ENCODE measurements at places on chromosomes 7 and 10.

DNA sequence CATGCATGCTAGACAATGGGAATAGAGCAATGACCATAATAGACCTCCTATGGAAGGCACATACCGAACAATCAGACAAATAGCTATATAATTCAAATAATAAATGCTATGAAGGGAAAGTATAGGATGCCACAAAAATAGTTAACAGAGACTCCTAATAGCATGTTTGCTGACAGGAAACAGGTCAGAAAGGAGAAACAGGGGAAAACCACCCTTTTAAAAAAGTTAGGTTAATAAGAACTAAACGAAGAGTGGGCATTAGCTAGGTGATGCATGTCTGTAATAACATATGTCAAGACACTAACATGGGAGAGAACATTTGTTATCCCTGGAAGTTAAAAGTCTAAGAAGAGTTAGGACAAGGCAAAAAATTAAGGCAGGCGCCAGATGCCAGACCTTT is 58.9 kb downstream of the ABI1 start:
- no peak for DNase-seq
- H3K4me3 ChIP-seq: no peak overlapping the region
- H3K27ac ChIP-seq: no peak overlapping the region
- no peaks in the 10 kb centered on the region for H3K36me3 ChIP-seq
- H3K27me3 ChIP-seq: no peaks in the 10 kb centered on the region

GRCh38 chr10:89516149-89516832 is 19.1 kb downstream of the SLC16A12 start:
- peaks cover 18% of the 10 kb centered on the region for H3K27me3 ChIP-seq
- H3K4me1 ChIP-seq: no peaks in the 10 kb centered on the region
- H3K36me3 ChIP-seq: no peaks in the 10 kb centered on the region
- no peak for DNase-seq
- no peak overlapping the region for H3K27ac ChIP-seq

- H3K27me3 ChIP-seq: no peaks in the 10 kb centered on the region
- DNase-seq: no peak
- H3K36me3 ChIP-seq: no peaks in the 10 kb centered on the region
- no peak overlapping the region for H3K4me3 ChIP-seq
Observed at GRCh38 chr7:40733114-40733513, 598.3 kb downstream of the SUGCT start.

GRCh38 chr7:46191776-46192175 is 270.7 kb upstream of the IGFBP3 start:
- H3K36me3 ChIP-seq: no peaks in the 10 kb centered on the region
- H3K4me1 ChIP-seq: no peaks in the 10 kb centered on the region
- H3K4me3 ChIP-seq: no peak overlapping the region

GRCh38 chr10:12048547-12048946 is 5.9 kb upstream of the UPF2 start:
- DNase-seq: no peak
- H3K27ac ChIP-seq: no peak overlapping the region
- H3K27me3 ChIP-seq: no peaks in the 10 kb centered on the region
- no peaks in the 10 kb centered on the region for H3K36me3 ChIP-seq

DNA sequence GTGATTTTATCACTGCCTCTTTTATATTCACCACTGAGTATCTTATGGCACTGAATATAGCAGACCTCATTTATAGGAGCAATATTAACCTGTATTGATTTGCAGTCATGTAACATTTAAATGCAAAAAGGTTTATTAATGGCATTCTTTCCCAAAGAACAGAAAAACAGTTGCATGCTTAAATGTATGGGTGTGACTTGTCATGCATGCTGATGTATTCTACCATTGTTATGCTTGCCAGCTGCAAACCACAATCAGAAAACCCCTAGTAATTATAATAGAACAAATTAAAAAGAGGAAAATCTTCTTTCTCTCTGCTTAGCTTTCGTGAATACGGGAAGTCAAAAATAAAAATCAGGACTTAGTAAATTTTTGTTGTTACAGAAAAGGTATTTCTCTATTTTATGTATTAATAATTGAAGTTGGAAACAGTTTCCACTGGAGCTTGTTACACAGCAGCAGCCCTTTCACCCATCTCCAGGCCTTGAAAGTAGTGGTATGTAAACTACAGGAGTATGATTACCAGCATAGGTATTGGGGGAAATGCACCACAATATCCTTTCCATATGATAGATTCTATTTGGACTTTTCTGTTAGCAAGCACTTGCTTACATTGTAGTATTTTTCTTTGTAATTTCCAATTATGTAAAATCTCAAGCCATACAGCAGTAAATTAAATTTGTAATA is 147.4 kb upstream of the TEX47 start:
- H3K27me3 ChIP-seq: no peaks in the 10 kb centered on the region
- no peaks in the 10 kb centered on the region for H3K36me3 ChIP-seq
- H3K4me1 ChIP-seq: no peaks in the 10 kb centered on the region
- DNase-seq: no peak
- no peak overlapping the region for H3K4me3 ChIP-seq

DNA sequence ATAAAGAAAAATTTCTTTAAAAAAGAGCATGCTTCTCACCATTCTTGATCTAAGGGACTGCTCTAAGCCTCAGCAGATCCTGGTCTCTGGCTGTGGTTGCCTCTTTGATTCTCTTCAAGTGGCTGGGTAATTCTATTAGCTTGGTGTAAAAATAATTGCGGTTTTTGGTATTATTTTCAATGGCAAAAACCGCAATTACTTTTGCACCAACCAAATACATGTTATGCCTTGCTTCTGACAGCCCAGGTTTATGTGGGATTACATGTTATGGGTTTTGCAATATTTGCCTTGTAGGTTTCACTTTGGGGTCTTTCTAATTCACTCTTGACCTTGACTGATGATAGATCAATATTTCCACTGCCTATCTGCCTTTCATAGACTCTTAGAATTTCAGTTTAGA is 20.0 kb upstream of the CREB5 start:
- no peak overlapping the region for H3K27ac ChIP-seq
- no peak overlapping the region for H3K4me3 ChIP-seq
- H3K4me1 ChIP-seq: no peaks in the 10 kb centered on the region
- DNase-seq: no peak

GRCh38 chr7:30584965-30585364 is 9.7 kb upstream of the GARS1 start:
- no peak overlapping the region for H3K4me3 ChIP-seq
- H3K27me3 ChIP-seq: no peaks in the 10 kb centered on the region
- H3K4me1 ChIP-seq: no peaks in the 10 kb centered on the region
- no peak overlapping the region for H3K27ac ChIP-seq

DNA sequence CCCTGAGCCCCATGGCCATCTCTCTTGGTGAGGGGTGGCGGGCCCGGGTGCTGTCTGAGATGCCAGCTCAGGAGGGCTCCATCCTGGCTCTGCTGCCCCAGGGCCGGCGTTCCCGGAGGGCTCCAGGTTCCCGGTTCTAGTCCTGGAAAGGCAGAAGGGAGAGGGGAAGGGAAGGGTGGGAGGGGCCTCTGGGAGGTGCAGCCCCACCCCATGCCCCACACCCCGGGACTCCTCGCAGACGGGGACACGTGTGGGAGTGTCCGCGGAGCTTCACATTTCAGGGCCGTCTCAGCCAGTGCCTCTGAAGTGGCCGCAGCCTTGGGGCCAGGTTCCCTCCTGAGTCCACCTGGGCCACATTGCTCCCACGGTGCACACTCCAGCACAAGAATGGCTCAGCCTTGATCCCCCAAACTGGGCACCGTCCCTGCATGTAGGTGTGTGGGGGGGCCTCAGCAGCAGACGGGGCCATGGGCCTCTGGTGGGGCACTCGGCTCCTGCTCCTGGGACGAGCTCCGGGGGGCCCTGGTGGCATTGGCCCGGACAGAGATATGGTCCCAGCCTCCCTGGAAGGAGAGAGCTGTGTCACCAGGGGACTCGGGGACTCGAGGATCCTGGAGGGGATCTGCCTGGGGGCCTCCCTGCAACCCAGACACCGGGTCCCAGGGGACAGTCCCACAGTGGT is 5.8 kb downstream of the BHLHA15 start:
- no peaks in the 10 kb centered on the region for H3K4me1 ChIP-seq
- no peak for DNase-seq
- H3K4me3 ChIP-seq: no peak overlapping the region
- no peaks in the 10 kb centered on the region for H3K27me3 ChIP-seq
- H3K36me3 ChIP-seq: peaks cover 16% of the 10 kb centered on the region

DNA sequence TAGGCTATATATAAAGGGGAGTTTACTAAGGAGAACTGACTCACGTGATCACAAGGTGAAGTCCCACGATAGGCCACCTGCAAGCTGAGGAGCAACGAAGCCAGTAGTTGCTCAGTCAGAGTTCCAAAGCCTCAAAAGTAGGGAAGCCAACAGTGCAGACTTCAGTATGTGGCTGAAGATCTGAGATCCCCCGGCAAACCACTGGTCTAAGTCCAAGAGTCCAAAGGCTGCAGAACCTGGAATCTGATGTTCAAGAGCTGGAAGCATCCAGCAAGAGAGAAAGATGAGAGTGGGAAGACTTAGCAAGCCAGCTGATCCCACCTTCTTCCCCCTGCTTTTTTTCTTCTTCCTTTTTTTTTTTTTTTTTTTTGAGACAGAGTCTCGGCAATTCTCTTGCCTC is 27.0 kb upstream of the GSDME start:
- DNase-seq: no peak
- no peak overlapping the region for H3K4me3 ChIP-seq
- no peaks in the 10 kb centered on the region for H3K27me3 ChIP-seq

- DNase-seq: no peak
- no peaks in the 10 kb centered on the region for H3K36me3 ChIP-seq
- H3K4me1 ChIP-seq: no peaks in the 10 kb centered on the region
- H3K27ac ChIP-seq: no peak overlapping the region
- no peak overlapping the region for H3K4me3 ChIP-seq
Observed at GRCh38 chr7:53604201-53604600, 568.8 kb downstream of the POM121L12 start.

- H3K27me3 ChIP-seq: peaks cover 10% of the 10 kb centered on the region
- DNase-seq: no peak
- H3K4me1 ChIP-seq: no peaks in the 10 kb centered on the region
- no peaks in the 10 kb centered on the region for H3K36me3 ChIP-seq
- no peak overlapping the region for H3K27ac ChIP-seq
Observed at GRCh38 chr7:94429153-94429552, 34.5 kb downstream of the COL1A2 start.

GRCh38 chr10:75528392-75528791 is 97.0 kb downstream of the LRMDA start:
- H3K4me1 ChIP-seq: no peaks in the 10 kb centered on the region
- H3K27ac ChIP-seq: no peak overlapping the region
- H3K4me3 ChIP-seq: no peak overlapping the region
- H3K36me3 ChIP-seq: no peaks in the 10 kb centered on the region

- H3K36me3 ChIP-seq: no peaks in the 10 kb centered on the region
- H3K4me3 ChIP-seq: no peak overlapping the region
- no peak for DNase-seq
- H3K27me3 ChIP-seq: peaks cover 21% of the 10 kb centered on the region
- H3K4me1 ChIP-seq: no peaks in the 10 kb centered on the region
Observed at GRCh38 chr10:115049960-115050359, 43.2 kb upstream of the ATRNL1 start.

- no peaks in the 10 kb centered on the region for H3K36me3 ChIP-seq
- no peak overlapping the region for H3K4me3 ChIP-seq
- H3K27me3 ChIP-seq: no peaks in the 10 kb centered on the region
- H3K4me1 ChIP-seq: no peaks in the 10 kb centered on the region
- no peak overlapping the region for H3K27ac ChIP-seq
Observed at GRCh38 chr10:117673230-117674010, 130.9 kb downstream of the EMX2 start.

GRCh38 chr10:18071591-18071990 is 68.6 kb upstream of the CACNB2 start:
- DNase-seq: no peak
- no peaks in the 10 kb centered on the region for H3K4me1 ChIP-seq
- H3K27me3 ChIP-seq: no peaks in the 10 kb centered on the region
- no peaks in the 10 kb centered on the region for H3K36me3 ChIP-seq
- H3K4me3 ChIP-seq: no peak overlapping the region

DNA sequence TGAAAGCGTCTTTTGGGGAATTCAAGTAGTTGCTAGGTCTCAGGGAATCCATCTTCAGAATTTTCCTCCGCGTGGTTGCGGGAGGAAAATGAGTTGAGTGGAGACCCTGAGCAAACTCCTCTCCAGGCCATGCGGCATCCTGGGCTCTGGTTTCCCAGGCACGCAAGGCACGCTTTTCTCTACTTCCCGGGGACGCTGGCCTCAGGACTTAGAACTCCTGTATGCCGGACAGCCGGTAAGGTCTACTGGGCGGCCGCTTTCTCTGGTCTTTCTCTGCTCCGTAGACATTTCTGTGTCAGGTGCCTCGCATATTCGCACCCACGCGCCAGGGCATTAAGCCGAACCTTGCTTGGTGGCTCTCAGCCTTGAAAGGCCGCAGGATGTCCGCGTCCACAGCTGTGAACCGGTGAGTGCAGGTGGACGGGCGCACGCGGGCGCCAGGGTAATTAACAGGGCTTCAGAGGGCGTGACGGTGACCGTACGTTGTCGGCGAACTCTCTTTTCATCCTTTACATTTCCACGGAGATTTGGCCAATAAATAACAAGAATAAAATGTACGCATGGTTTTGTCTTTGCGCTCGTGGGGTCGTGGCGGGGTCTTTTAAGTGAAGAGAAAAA is 992 bp upstream of the RBM20 start:
- H3K4me3 ChIP-seq: no peak overlapping the region
- DNase-seq: no peak
- H3K36me3 ChIP-seq: no peaks in the 10 kb centered on the region
- H3K27ac ChIP-seq: no peak overlapping the region
- H3K27me3 ChIP-seq: no peaks in the 10 kb centered on the region

DNA sequence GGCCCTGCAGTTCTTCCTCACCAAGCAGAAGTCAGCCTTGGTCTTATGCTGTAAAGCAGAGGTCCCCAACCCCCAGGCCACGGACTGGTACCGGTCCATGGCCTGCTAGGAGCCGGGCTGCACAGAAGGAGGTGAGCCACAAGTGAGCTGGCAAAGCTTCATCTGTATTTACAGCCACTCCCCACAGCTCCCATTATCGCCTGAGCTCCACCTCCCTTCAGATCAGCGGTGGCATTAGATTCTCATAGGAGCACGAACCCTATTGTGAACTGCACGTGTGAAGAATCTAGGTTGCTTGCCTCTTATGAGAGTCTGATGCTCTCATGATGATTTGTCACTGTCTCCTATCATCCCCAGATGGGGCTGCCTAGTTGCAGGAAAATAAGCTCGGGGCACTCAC is 87.6 kb upstream of the NEBL start:
- no peaks in the 10 kb centered on the region for H3K36me3 ChIP-seq
- H3K4me1 ChIP-seq: no peaks in the 10 kb centered on the region
- H3K27me3 ChIP-seq: no peaks in the 10 kb centered on the region
- no peak for DNase-seq
- H3K4me3 ChIP-seq: no peak overlapping the region

DNA sequence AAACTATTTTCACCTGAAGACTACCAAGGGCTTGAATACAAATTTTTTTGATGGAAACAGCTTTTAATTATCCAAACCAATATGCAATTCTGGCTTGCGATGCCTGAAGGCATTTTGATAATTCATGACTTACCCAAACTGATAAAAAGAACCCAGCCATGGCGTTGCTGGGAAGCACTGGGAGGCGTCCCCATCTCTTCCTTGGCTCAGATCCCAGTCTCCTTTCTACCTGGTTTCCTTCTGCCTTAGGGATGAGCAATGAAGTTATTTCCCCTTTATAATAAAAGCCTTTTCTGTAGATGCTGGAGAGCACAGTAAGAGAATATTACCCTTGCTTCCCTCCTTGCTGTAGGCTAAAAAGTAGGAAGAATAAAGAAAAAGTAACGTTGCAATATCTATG is 129.1 kb upstream of the ANK3 start:
- H3K27me3 ChIP-seq: no peaks in the 10 kb centered on the region
- no peak overlapping the region for H3K4me3 ChIP-seq
- no peak for DNase-seq
- H3K4me1 ChIP-seq: no peaks in the 10 kb centered on the region
- no peak overlapping the region for H3K27ac ChIP-seq
- no peaks in the 10 kb centered on the region for H3K36me3 ChIP-seq

- no peaks in the 10 kb centered on the region for H3K27me3 ChIP-seq
- DNase-seq: no peak
- H3K4me3 ChIP-seq: no peak overlapping the region
- no peak overlapping the region for H3K27ac ChIP-seq
Observed at GRCh38 chr10:31936086-31936485, 7.5 kb upstream of the ARHGAP12 start.

Data from DND-41 (cell line).